Ammon's horn (tissue), 1 donor: ENCODE measurements at places on chromosomes 3 and 15.

- DNase-seq: no peak
These were observed 94.1 kb downstream of the PEX5L start for GRCh38 chr3:179942553-179943075.

GRCh38 chr3:162354356-162354755 is 857.7 kb downstream of the OTOL1 start:
- no peak for DNase-seq

DNA sequence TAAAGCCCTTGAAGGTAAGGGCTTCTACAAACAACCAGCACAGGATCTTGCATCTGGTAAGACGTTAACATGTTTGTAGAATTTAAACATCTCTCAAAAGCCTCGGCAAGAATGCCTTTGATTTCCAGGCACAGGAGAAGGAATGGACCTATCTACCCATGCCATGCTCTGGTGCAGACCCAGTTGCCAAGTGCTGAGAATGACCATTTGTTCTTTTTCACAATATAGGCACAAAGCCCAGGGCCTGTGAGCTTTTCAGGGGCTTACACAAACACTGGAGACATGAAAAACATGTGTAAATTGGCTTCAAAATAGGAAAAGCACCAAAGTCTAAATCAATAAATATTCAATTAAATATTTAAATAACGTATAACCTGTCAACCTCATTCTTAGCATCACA is 266.9 kb upstream of the TTC14 start:
- peak; percentile 81 for DNase-seq

GRCh38 chr3:118229196-118229595 is 805.5 kb downstream of the IGSF11 start:
- no peak for DNase-seq

DNA sequence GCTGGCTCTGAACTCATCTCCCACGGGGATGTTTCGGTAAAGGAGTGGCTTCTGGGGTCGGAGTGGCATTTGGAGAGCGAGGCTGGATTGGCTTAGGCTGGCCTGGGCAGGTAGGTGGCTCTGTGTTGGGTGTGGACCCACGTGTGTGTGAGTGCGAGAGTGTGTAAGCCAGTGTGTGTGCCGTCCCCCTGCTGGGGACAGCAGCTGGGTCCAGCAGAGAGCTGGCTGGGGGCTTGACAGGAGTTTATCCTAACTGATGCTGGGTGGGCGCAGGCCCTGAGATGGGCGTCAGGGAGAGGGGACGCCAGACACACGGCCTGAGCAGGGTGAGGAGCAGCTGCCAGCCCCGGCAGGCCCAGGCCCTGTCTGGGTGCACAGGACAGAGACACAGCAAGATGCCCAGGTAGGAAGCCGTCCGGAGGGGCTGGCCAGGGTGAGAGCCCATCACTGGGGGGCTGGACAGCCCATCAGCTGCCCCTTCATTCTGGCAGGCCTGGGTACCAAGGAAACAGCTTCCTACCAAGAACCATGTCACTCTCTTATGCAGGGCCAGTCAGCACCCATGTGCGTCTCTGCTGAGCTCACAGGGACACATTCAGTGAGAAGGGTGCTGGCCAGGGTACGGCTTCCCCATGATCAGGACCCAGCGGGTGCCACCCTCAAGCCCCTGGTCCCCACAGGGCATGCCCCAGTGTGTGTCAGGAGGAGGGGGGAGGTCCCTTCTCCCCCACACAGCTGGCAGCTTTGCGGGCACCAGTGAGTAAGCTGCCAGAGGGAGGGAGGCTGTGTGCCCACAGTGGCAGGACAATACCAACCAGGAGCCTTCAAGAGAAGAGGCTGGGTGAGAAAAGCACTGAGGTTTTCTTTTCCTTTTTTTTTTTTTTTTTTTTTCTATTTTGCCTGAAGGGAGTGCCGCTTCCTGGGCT is 1.1 kb downstream of the PAK6 start:
- peak; percentile 23 for DNase-seq

GRCh38 chr3:45915518-45916231 is 27.6 kb upstream of the CXCR6 start:
- no peak for DNase-seq

DNA sequence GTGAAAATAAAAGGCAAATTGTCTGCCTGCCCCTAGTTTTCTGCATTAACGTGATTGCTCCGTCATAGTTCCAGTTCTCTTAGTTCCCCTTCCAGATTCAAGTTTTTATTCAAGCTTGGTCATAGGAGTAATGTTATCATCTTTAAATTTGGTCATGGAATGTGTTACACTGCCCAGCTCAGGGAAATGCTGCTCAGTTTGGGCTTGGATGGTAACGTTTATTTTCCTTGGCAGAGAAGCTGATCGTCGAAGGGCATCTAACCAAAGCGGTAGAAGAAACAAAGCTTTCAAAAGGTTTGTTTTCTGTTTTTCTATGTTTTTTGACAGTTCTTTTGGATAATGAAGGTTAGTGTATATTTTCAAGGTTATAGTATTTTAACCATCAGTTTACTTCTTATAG is 118.4 kb upstream of the FLNB start:
- DNase-seq: no peak

DNA sequence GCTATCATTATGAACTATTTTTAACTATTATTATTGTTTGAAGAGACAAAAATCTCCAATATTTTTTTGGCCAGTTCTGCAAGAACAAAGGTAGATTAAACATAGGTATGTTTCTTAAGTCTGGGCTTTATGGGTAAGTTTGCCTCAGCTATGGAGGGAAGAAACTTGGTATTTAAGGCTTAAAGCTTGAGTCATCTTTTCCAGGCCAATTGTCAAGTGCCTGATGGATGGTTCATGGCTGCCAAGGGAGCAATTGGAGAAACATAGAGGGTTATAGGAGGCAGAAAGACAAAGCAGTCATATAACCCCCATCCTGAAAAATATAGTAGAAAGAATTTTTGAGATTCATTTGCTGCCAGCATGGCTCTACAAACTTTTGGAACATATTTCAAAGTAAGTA is 7.2 kb upstream of the STAC start:
- DNase-seq: no peak

- no peak for DNase-seq
These were observed 18.8 kb downstream of the B4GALT4 start for GRCh38 chr3:119221779-119222320.

GRCh38 chr3:22351806-22352205 is 600.8 kb upstream of the ZNF385D start:
- no peak for DNase-seq

GRCh38 chr15:100332721-100333120 is 9.1 kb downstream of the ADAMTS17 start:
- DNase-seq: no peak

DNA sequence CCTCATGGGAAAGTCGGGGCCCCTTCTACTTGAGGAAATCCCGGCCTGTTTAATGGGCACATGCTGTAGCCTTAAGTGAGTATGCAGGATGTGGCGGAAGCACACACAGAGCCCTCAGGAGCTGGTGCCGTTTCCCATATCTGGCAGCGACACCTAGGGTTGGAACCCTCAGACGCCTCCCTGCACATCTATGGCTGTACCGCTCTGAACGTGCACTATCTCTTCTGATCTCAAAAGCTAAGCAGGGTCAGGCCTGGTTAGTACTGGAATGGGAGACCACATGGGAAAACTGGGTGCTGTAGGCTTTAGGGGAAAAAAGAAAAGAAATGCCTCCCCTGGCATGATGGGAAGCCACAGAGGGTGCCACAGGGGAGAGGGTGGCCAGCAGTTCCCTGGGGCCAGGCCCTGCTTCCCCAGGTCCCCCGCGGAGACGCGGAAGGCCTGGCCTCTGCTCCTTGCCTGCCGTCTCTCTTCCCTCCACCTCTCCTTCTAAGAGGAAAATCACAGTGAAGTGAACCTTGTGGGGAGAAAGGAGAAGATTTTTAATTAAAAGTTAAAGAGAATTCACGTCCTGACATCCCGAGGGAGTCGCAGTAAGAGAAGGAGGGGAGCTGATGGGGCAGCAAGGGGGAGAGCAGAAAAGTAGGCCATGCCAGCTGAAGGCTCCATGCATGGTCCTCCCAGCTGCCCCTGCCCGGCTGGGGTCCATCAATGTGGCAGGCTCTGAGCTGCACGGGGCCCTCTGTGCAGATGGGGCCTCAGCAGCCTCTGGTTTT is 60.5 kb upstream of the TMEM115 start:
- no peak for DNase-seq

DNA sequence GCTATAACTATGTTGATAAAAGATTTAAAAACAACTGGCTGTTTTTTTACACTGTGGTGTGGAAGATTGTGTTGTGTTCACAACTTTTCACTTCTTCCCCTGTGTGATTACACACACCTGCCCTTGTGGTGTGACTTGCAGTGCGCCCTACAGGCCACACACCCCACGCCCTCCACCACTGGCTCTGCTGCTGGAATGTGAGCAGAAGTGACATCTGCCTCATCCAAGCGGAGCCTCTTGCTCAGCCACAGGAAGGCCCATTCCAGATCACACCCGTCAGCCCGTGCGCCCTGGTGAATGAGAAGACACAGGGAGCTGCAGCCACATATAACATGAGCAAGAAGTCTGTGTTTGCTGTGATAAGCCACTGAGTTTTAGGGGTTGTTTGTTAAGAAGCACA is 7.0 kb downstream of the CCR2 start:
- no peak for DNase-seq

GRCh38 chr3:46027736-46028397 is 584 bp upstream of the XCR1 start:
- no peak for DNase-seq

GRCh38 chr3:185630182-185630622 is 44.1 kb downstream of the SENP2 start:
- DNase-seq: peak; percentile 56

DNA sequence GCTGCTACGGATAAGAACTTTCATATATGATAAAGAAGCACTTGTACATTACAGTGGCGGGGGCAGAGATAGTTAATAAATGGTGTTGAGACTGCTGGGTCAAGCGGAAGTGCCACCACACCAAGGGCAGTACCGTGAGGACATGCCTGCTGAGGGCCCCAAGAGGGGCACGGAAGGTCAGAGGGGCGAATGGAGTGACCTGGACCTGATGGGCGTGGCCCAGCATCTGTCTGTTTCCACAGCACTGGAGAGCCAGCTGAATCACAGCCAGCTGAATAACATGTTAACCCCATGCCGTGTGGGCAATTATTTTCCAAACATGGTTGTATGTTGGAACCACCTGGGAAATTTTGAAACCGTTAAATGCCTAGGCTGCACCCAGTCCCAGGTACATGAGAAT is 37.2 kb downstream of the ANKDD1A start:
- DNase-seq: no peak

DNA sequence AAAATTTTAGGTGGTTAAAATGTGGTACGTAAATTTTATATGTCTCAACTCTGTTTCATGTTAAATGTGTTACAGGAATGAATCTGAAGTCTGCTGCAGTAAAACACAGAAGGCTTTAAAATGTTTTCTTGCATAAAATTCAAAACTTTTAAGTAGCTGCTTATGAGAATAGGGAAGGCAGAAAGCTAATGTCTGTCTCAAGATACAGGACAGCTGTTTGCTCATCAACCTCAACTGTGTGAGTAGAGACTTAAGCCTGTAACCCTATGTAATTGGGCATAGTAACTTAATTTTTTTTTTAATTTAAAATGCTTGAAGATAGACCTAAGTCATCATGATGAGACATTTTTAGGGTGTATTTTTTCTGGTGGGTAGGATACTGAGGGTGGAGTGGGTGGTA is 38.9 kb downstream of the ZFAND6 start:
- no peak for DNase-seq

DNA sequence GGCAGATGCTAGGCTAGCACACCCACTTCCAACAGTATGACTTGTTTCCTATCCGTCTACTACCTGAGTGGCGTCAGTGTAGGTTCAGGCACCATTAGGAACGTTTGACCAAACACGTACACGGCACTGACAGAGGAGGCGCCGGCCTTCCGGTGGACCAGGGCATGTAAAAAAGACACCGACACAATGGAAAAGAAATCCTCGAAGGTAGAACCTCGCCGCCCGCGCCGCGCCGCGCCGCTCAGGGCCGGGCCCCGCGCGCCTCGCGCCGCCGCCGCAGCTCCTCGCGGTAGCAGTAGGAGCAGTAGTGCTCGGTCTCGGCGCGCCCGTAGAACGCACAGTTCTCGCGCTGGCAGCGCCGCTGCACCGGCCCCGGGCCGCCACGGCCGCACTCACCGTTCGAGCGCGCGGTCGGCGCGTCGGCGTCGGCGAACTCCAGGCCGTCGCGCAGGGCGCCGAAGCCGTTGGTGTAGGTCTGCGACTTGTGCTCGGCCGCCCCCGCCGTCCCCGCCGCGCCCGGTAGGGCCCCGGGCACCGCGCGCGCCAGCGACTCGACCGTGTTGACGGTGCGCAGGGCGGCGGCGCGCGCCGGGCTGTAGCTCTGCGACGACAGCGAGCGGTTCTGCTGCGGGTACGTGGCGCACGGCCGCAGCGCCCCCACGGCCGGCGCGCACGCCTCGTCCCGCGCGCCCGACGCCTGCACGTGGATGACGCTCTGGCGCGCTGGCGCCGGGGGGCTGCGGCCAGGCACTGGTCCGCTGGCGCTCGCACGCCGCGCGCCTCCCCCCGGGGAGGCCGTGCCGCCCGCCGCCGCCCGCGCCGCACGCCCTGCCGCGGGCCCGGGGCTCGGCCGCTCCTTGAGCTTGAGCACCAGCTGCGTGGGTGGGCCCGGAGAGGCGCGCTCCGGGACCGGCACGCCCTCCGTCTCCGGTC is 156.7 kb downstream of the KLF13 start:
- DNase-seq: no peak

DNA sequence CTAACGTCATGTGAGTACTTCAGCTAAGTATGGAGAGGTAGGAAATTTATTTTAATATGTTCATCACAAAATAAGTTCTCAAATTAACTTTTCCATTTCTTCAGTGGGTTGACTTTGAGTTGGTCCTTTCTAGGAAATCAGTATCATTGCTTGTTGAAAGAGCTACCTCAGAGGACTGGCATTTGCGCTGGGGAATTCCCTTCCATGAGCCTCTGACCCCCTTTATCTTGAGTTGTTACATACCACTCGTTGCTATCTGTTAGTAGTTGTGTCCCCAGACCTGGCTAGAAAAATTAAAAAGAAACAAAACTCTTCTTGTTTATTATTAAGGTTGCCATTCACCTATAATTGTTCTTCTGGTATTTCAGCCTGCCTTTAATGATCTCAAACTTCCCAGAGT is 96.8 kb upstream of the ROBO2 start:
- no peak for DNase-seq

GRCh38 chr3:107911337-107912000 is 179.4 kb downstream of the CD47 start:
- no peak for DNase-seq

DNA sequence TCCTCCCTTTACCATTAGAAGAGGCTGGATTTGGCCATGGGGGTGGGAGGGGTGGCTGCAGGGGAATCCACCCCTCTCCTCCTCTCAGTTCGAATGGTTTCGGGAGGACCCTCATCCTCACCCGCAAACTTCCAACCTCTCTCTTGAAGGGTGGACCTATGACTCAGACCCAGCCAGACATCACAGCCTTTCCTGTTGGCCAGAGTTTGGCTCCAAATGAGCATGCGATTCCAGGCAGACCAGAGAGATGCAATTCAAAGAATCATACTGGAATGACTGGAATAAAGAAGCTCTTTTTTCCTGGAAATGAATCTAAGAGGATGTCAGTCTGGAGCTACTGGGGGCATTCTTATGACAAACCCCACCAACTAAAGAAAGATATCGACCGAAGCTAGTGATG is 516.7 kb upstream of the MDFIC2 start:
- no peak for DNase-seq

- DNase-seq: peak; percentile 13
These were observed 32.0 kb upstream of the STXBP5L start for GRCh38 chr3:120875989-120876388.

- DNase-seq: no peak
These were observed 32.4 kb upstream of the MTMR10 start for GRCh38 chr15:31023841-31024240.
